Endothelial cell of umbilical vein (primary cell): ENCODE measurements at places on chromosomes 3 and 15. TPM values are rescaled to one million over a fixed set of nuclear protein-coding genes. Genes with fewer than 3 reads are reported as not detected.

NOP10 gene
- 215 and 225 TPM in 2 replicates for total RNA-seq

TMIE gene
- 0.18 and 0.27 TPM in 2 replicates for total RNA-seq

SEMA3G gene
- total RNA-seq = 22.6 and 24.6 TPM in 2 replicates

SHC4 gene
- total RNA-seq = 0.20 TPM in 1 of 2 replicates, not detected in the other

RTF1 gene
- 36.8 and 40.6 TPM in 2 replicates for total RNA-seq

DNA sequence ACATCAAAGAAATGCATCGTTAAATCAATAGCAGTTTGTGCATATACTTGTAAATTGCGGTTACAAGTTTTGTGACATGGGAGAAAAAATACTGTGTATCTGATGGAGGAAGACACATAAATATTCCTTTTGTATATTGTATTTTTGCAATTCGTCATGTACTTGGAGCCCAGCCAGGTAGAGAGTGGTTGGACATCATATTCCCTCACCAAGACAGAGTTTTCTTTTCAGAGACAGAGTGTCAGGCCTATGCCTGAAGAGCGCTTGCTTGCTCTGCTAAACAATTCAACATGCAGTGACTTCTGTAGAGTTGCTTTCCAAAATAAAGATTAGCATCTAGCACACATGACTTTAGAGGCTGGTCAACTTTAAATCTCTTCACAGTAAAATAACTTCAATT lies 24.8 kb upstream of the MEIS2 start:
- no peak for DNase-seq

DNA sequence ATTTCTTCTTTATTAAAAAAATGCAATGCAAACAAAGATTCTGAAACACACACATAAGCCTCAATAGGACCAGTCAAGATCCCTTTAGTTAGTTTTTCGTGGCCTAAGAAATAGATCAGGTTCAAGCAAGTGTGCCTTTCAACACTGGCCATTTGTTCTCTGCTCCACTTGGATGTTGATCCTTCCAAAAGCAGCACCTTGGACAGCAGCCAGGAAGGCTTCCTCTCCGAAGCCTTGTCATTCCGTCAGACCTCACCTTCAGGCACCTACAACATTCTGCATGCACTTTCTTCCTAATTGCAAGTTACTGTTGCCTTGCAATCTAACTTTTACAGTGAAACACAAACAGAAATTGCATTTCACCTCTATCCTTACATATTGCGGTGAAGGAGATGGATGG lies 155.9 kb upstream of the FEZF2 start:
- DNase-seq = peak; percentile 22

DNA sequence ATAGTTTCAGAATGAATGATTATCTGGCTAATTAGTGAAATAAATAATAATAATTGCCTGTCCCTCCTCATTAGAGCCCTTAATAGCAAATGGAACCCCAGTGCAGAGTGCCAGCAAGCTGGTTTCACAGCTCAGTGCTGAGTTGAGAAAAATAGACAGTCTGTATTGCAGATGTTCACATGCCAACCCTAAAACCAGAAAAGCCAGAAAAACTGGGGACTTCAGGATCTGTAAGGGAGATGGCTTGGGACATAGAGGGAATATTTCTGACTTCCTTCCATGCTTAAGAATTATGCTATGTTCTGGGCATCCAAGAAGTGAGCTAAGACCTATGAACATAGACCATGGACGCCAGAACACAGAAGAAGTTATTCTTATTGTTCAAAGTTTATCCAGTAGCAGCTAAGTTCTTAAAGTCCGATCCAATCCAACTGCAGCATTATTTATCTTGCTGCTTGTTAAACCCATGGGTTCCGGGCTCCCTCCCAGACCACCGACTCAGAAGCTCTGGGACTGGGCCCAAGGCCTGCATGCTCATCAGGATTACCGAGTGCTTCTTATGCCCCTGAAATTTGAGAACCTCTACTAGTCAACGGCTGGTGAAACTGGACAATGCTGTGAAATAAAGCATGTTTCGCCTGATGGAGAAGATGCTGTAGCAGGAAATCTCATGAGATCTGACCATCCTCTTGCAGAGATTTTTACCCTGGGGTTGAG lies 158.3 kb downstream of the FOXB1 start:
- DNase-seq = no peak

DNA sequence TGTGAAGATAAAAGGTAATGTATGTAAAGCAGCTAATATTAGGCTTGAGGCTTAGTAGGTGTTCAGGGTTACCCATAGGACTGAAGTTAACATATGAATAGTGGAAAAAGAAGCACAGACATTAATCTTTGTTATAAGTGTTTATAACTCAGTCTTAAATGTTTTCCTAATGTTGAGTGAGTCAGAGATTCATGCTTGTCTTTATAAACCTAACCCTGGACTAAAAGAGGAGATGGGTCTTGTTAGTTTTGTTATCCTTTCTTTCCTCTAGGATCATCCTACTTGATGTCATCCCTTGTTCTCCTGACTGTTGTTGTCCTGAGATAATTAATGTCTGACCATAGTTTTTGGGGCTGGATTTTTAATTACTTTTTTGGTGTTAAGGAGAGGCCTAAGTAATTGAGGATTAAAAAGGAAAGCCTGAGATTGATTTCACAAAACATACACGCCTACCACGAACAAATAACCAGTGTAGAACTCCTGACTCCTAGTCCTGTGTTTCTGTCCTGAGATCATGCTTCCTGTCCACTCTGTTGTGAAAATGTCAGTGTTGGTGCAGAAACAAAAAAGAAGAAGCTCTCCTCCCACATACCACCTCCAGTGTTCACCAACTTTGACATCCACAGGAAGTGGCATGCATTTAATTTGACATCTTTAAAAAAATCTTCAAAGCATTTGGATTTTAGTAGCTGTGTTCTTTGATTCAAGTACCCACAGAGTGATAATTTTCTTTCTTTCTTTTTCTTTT lies 8.4 kb downstream of the MITF start:
- DNase-seq = no peak

DNA sequence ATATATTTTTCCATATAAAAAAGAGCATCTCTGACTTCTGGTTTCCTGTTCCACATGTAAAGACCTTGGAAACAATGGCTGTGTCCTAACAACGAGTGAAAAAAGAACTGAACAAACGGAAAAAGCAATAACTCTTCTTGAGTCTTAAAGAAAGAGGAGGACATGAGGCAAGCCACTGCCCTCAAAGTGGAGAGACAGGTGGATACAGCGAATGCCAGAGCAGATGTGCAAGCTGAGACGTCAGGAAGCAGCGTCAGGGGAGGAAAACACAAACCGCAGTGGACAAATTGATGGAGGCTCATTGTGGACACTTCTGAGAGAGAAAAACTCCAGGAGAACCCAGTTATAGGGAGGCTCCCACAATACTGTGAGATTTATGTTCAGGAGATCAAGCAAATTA lies 208.0 kb upstream of the MME start:
- DNase-seq = peak; percentile 15

GRCh38 chr3:14474363-14475081 lies 65.6 kb downstream of the GRIP2 start:
- DNase-seq = no peak

- DNase-seq = no peak
Measured at GRCh38 chr3:151568184-151568583, 107.3 kb upstream of the IGSF10 start.
